ENCODE measurements at places on chromosomes 6 and 20.

DNA sequence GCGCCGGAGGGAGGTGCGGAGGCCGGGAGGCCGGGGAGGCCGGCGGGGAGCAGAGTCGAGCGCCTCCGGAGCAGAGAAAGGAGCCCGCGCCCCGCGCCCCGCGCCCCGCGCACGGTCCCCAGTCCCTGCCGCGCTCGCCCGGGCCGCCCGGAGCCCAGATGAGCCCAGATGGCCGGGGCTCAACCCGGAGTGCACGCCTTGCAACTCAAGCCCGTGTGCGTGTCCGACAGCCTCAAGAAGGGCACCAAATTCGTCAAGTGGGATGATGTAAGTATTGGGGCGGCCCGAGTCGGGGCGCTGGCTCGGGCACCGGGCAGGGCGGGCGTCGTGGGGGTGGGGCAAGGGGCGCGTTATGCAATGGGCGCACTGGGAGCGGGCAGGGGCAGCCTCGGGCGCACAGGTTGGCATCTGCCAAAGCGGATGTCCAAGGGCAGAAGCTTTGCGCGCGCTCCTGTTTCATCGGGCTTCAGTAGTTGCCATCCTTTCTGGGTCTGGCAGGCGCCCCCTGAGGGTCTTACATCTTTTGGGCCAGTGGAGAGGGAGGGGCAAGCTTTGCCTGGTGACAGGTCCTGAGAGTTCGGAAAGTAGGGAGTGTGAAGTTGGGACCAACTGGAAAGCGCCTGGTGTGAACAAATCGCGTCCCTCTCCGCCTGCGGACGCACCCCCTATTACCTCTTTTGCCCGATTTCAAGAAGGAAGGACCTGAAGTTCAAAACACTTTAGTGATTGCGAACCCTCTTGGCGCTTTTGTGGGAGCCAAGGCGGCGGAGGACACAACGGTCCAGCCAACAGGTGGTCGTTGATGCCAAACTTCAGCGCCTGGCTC lies 631 bp downstream of the PLCB1 start:
- DNase-seq = peak; percentile 67

GRCh38 chr20:24102290-24102689 lies 113.7 kb upstream of the GGTLC1 start:
- DNase-seq = no peak

DNA sequence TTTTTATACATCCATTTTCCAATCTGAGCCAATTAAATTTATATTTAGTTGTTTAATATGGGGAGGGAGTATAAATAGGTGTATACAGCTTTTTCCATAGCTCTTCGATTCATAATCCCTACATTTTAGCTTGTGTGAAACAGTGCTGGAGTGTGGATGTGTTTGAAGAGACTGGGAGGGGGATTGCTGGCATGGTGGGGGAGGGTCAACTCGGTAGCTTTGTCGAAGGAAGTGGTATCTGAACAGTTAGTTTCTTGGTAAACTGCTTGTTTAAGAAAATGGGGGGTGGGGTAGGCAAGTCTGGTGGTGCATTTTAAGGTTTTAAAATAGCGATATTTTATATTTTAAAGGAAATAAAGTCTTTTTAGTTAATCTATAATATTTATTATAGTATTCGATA lies 1.4 kb upstream of the LIN28B start:
- no peak for DNase-seq

DNA sequence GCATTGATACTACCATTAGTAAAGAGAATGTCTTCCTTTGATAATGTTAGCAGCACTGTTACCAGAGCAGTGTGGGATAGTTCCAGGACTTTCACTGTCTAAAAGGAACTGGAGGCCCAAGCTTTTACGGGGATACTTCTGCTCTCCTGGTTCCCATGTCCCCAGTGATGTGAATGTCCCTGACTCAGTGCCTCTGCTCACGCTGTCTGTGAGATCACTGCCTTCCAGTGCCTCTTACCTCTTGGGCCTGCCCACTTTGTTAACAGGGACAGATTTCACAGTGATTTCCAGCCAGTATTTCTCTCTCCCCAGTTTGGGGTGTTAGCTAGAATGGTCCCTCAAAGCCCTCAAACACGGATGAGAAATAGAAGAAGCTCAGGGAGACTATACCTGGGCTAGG lies 14.4 kb downstream of the PTPRA start:
- no peak for DNase-seq

- no peak for DNase-seq
Observed at GRCh38 chr20:32958574-32958973, 45.7 kb downstream of the SUN5 start.

- DNase-seq = no peak
Observed at GRCh38 chr6:134520181-134521115, 202.5 kb upstream of the SGK1 start.

DNA sequence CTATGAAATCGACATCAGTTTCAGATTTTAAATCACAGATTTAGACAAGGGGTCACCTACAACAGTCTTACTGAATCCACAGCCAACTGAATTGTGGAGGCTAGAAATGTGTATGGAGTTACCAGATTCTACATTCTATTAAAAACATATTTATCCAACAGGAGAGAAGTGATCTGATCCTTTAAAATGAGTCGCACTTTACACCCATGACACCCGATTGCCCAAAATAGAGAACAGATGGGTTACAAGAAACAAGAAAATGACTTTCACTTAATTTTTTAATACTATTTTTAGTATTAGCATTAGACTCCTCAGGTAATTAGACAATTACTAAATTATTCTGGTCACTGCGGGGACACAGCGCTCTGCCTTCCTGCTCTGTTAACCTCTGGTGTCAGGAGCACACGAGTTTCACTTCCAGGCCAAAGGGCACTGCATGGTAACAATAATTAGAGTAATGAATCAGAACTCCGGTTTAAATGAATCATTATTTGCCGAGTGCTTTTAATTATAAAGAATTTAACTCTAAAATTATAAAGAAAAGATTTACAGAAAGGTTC lies 108.6 kb downstream of the ATP9A start:
- DNase-seq = no peak

DNA sequence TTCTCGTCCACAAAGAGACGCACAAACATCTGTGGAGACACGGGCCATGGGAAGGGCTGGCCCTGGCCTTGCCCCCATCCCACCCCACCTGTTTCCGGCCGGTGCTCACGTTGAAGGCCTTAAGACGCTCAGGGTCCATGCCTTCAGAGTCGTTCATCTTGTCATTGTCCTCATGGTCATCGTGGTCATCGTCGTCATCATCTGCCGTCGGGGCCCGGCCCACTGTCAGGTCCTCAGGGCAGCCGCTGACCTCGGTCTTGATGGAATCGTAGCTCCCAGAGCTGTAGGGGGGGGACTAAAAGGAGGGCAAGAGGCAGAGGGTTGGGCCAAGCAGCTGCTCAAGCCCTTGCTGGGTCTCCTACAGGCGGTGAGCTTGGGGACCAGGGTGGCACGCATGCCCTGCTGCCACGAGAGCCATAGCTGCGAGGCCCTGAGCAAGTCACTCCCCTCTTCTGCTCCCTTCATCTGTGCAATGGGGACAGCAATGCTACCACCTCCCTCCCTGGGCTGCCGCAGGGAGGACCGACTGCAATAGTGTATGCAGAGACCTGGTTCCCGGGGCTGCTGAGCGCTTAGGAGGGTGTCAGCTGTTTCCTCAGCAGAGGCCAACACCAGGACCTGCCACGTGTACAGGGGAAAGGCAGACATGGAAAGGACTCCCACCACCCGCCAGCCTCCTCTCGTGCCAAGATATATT lies 95.5 kb downstream of the ASXL1 start:
- no peak for DNase-seq

DNA sequence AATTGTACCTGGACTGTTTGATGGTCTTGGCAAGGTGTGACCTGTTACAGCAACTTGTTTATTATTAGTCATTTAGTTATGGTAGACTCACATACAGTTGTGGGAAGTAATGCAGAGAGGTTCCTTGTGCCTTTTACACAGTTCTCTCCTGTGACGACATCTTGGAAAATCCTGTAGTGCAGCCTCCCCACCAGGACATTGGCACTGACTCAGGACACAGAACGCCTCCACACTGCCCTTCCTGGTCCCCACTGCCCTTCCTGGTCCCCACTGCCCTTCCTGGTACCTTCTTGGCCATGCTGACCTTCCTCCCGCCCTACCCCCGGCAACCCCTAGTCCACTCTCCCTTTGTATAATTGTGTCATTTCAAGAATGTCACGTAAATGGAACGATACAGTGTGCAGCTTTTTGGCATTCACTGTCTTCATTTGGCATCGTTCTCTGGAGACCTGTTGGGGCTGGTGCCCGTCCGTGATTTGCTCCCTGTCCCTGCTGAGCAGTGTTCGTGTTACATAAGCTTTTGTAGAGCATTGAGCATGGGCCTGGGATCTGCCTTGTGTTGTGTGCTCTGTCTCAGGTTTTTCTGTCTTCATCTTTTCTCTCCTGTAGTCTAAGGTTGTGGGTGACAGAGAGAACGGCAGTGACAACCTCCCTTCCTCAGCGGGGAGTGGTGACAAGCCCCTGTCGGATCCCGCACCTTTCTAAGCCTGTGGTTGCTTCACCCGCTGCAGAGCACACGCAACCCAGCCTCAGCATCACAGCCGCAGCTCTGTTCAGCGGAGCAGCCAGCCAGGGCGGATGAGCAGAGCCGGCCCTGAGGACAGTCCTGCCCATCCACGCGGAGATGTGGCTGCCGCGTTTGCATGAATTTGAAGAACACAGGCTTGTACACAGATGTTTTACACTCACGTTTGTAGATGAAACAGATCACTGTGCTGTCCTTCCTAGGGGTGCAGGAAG lies 5.4 kb upstream of the DNAJC5 start:
- no peak for DNase-seq

GRCh38 chr6:108944071-108944470 lies 95.8 kb downstream of the ARMC2 start:
- DNase-seq = no peak

GRCh38 chr20:42274986-42275385 lies 656.8 kb upstream of the CHD6 start:
- DNase-seq = no peak

Data from body of pancreas (tissue), 4 donors.